SHP77 treated with DMSO at 0.1 percent for 48 hours (cell line): ENCODE measurements at places on chromosomes 5 and 9.

GRCh38 chr5:139141446-139142204 lies 56.5 kb downstream of the SIL1 start:
- no peak for DNase-seq

DNA sequence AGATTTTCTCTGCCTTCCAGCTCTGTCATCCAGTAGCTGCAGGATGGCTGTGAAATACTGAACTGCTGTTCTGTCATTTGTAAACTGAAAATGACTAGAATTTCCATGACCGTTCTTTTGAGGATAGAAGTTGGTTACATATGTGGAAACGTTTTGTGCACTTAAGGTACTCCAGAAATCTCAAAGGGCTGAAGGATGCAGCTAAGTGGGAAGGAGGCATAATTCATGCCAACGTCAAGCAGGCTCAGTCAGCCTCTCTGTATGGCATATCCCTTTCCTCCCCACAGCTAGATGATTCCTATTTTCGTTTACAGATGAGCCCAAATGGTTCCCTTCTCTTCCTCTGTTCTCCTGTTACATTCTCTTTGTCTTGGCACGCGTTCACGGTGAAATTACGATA lies 257.6 kb downstream of the FBXL7 start:
- DNase-seq = no peak

GRCh38 chr9:29241320-29241719 lies 1668.0 kb upstream of the C9orf72 start:
- DNase-seq = no peak

- no peak for DNase-seq
Observed at GRCh38 chr5:60604771-60605170, 95.2 kb downstream of the DEPDC1B start.

DNA sequence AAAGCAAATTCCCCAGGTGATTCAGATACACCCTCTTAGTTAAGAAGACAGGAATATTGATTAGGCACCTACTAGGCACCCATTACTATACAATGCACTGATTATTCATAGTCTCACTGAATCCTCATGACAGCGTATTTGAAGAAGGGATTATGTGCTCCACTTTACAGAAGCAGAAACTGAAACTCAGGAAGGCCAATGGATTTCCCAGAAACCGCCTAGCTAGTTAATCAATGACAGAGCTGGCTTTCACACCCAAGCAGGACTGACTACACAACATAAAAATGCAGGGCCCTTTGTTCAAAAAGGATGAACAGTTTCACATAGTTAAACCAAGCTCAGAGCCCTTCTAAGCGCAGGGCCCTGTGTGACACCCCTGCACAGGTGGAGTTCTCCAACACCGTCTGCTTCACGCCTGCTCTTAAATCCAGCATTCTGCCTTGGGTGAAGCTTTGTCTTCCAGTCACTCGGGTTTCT lies 117.3 kb downstream of the TTLL11 start:
- no peak for DNase-seq

DNA sequence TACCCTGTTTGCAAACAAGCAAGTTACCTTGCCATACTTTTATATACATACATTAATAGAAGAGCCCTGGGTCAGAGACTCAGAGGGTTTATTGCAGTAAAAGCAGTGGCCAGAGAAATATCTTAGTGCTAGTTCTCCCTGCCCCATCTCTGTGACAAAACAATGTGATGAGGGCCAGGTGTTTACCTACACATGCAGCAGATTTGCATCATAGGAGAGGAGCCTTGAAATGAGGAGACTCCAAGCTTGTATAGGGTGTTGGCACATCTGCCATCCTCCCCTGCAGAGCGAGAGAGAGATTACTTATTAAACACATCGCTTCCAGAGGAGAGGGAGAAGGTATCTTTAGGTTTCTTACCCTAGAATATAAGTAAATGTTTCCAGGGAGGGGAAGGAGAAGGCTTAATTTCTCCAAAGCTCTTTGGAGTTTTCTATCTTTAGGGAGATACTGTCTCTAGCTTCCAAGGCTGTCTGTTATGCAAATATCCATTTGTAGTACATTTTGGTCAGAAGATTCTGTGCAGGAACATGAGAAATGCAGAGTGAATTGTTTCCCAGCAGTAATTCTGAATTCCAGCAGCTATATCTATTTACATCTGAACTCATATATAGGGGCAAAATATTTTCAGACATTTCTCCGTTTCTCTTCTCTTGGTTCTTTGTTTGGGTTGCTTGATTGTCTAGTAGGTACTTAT lies 15.7 kb downstream of the FER start:
- no peak for DNase-seq

DNA sequence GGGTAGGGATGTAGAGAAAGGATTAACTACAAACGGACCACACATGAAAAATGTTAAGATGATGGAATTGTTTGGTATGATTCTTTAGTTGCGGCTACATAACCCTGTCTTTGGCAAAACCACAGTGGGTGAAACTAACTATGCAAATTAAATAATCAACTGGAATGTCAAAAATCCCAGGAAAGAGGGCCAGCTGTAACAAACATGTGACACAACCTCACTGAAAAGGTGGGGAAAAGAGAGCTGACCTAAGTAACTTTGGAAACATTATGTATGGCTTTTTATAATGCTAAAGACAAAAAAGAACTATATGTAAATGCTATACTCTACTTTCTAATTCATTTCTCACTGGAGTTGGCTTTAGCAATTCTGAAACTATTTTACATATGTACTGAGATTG lies 252.0 kb downstream of the MRPS30 start:
- no peak for DNase-seq

GRCh38 chr5:56829137-56829908 lies 14.0 kb downstream of the MAP3K1 start:
- DNase-seq = no peak

- no peak for DNase-seq
Observed at GRCh38 chr9:29861803-29862202, 2288.5 kb upstream of the C9orf72 start.

DNA sequence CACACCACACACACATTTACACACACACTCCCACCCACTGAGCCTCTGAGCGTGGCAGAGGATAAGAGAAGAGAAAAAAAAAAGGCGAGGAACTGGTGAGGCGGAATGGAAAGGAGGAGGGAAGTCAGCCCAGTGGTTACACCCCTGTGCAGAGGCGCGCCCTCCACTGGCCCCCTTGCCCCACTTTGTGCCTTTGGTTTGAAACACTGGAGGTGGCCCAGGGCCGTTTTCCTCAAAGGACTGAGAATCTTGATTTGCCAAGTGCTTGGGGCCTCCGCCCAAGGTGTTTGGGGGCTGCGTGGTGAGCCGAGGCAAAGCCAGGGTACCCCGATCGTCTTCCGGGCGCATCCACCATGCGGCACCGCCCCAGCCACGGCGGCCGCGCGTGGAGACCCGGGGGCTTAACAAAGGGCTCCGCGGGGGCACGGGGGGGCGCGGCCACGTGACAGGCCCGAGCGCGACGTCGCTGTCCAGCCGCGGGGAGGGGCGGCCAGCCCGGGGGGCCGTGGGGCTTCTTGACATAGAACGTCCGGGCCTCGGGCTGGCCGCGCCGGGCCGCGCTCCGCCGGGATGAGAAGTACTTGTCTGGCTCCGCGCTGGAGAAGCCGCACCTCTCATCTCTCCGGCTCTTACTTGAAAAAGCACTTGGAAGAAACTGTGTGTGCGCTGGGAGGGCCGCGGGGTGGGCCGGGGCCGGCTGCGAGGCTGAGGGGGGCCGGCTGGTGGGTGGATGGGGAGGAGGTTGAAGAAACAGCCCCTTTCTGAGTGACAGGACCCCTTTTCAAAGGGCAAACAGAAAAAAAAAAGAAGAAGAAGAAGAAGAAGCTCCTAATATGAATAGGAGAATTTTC lies 21.0 kb downstream of the NR2F1 start:
- DNase-seq = no peak

DNA sequence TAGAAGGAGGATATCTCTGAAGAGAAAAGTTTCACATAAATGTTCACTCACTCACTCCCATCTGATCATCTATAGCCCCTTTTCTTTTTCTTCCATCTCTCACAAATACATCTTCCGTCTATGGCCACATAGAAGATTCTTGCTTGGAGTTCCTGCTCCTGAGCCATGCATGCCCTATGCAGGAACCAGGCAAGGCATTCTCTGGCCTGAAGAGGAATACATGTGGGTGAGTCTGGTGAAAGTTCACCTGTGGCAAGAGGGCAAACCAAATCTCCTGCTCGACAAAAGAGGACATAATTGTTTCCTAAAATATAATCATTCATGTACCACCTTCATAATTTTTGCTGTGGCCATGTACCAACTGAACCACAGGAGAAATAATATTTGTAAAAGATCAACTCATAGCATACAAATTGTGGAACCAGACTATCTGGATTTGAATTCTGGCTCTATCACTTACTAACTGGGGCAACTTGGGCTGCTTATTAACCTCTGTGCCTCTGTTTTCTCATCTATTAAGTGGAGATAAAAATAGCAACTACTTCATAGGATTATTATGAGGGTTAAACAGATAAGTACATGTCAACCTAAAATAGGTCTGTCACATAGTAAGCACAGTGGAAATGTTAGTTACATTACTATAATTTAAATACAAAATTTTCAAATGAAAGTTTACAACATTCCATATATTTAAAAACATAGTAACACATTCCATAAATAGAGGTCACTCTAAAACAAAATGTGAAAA lies 121.2 kb upstream of the NFIB start:
- DNase-seq = no peak

- no peak for DNase-seq
Observed at GRCh38 chr5:112142769-112143270, 276.3 kb downstream of the EPB41L4A start.

GRCh38 chr9:131279863-131280570 lies 3.7 kb upstream of the FAM78A start:
- DNase-seq = no peak

DNA sequence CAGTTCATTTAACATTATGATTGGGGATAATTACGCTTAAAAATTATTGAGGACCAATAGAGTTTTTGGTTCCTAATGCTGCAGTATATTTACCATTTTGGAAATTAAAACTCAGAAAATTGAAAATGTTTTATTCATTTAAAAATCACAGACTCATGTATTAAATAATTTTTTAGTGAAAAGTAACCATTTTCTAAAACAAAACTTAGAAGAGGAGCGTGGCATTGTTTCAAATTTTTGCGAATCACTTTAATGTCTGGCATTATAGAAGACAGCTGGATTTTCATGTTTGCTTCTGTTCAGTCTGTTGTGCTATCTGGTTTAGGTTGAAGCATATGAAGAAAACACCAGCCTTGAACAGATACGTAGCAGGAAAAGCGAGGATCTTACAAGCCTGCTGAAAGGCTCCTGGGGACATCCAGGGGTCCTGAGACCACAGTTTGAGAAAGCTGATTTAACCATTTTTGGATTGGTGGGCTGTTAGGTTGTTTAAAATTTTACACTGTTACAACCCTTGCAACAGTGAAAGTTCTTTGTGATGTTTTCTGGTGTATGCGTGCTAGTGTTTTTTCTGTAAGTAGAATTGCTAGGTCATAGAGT lies 1.6 kb downstream of the ZFYVE16 start:
- DNase-seq = no peak

DNA sequence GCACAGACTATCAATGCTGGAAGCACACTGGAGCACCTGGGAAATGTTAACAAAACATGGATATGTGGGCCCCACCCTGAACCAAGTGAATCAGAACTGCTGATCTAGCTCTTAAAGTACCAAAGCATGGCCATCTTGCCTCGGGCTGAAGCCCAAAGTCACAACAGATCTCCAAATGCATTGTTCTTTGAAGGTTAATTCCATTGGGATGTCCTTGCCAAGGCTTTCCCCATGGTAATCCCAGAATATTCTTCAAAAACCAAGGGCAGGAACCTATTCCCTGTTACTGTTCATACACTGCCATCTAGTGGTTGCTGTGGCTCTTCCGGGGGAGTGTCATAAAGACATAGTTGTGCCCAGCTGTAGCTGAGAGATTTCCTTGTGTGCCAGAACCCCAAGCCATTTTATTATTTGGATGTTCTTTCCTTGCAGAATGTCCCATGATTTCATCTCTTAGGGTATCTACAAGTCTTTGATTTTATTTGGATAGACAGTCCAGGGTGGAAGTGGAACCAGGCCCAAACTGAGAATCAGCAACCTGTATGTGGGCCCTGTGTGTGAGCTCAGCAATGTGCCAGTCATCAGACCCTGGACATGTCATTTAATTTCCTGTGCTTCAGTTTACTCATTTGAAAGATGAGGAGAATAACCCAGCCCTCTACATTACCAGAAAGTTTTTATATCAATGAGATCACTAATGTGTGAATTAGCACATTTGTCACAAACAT lies 290.0 kb downstream of the ACTL7B start:
- DNase-seq = peak; percentile 49

GRCh38 chr5:133952729-133953567 lies 15.5 kb downstream of the C5orf15 start:
- no peak for DNase-seq

- DNase-seq = no peak
Observed at GRCh38 chr9:61674465-61674864, 484.6 kb downstream of the SPATA31A7 start.

- DNase-seq = no peak
Observed at GRCh38 chr5:82182662-82183061, 95.5 kb downstream of the RPS23 start.

DNA sequence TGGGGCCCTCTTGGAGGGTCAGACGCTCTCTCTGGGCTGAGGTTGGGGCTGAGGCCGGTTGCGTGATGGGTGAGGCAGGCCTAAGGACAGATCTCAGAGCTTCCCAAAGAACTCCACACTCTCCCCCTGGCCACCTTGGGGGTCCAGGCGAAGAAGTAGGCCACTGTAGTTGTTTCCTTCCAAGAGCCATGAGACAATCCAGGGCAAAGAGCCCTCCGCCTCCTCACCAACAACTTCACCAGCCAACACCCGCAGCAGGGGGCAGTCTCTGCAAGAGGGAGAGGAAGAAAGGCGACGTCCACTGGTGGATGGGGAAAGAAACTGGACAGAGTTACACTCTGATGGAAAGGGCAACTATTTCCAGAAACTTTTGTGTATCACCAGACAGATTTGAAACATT lies 10.7 kb downstream of the SLC35A4 start:
- DNase-seq = no peak

GRCh38 chr9:112558476-112558875 lies 71.8 kb downstream of the KIAA1958 start:
- DNase-seq = no peak

DNA sequence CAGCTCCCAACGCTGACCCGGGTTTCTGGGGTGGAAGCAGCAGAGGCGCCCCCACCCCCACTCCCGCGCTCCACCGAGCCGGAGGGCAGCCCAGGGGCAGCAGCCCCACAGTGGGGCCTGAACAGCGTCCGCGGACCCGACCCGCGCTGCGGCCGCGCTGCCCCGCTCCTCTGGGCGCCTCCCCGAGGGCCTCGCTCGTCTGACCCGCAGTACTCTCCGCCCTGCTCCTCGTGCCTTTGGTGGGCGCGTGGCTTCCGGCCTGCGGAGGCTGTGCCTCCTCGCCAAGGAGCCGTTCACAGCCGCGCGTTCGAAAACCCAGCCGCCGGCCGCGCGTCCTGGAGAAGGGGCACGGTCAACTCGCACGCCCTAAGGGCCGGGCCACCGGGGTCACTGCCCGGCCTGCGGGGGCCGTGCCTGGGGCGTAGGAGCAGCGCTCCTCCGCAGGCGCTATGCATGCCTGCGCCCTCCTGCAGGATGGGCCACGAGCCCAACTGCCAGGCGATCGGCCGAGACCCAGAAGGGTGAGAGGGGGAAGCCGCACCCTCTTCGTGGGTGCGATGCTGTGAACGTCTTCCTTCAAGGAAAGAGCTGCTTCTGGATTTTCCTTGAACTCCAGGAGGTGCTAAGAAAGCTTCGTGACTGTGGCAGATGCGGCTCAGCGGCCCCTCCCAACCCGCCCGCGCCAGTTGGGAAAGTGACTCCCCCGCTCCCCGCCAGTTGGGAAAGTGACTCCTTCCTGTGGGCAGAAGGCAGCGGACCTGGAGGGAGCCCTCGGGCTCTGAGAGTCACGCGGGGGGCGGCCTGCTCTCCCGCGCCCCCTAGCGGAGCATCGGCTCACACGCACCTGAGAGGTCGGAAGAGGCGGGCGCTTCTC lies 82.7 kb downstream of the HSD17B3 start:
- DNase-seq = no peak
